ENCODE measurements at places on chromosomes 5 and 9.

- DNase-seq: no peak
These were observed 12.1 kb downstream of the TGFBI start for GRCh38 chr5:136040746-136041415.

GRCh38 chr5:3384531-3384930 lies 211.1 kb upstream of the IRX1 start:
- DNase-seq: no peak

GRCh38 chr5:123422433-123423277 lies 548 bp downstream of the CEP120 start:
- DNase-seq: no peak

DNA sequence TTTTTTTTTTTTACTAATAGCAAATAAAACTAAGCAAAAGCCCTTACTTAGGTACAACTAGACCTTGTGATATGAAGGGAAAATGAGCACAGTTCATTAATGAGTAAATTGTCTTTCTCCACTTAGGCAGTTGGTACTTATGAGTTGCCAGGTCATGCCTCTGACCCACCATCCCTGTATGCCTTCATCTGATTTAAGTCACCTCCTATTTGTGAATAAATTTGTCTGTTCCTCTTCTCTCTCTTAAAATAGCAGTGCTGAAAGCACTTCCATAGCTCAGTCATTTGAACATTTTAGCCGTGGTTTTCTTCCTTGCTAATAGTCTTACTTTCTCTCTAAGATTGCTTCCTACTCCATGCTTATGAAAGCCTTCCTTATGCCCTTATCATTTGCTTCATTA lies 61.4 kb downstream of the SLC44A1 start:
- DNase-seq: no peak

DNA sequence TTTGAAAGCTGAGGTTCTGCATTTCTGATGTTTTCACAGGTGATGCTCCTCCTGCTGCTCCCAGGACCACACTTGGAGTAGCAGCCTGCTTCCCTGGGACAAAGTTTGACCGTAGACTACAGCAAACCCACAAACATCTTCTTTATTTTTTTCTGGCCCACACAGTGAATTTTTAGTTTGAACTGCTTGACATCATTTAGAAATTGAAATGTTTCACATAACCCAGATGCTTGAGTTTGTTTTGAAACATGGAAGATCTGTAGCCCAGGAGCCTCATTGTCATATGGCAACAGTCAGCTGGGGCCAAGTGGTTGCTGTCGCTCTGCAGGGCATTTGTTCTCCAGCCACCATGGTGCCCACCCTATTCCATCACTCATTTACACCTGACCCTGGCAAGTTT lies 8.4 kb downstream of the SH3TC2 start:
- no peak for DNase-seq

- DNase-seq: peak; percentile 43
These were observed 2.6 kb downstream of the HDAC3 start for GRCh38 chr5:141633871-141634561.

DNA sequence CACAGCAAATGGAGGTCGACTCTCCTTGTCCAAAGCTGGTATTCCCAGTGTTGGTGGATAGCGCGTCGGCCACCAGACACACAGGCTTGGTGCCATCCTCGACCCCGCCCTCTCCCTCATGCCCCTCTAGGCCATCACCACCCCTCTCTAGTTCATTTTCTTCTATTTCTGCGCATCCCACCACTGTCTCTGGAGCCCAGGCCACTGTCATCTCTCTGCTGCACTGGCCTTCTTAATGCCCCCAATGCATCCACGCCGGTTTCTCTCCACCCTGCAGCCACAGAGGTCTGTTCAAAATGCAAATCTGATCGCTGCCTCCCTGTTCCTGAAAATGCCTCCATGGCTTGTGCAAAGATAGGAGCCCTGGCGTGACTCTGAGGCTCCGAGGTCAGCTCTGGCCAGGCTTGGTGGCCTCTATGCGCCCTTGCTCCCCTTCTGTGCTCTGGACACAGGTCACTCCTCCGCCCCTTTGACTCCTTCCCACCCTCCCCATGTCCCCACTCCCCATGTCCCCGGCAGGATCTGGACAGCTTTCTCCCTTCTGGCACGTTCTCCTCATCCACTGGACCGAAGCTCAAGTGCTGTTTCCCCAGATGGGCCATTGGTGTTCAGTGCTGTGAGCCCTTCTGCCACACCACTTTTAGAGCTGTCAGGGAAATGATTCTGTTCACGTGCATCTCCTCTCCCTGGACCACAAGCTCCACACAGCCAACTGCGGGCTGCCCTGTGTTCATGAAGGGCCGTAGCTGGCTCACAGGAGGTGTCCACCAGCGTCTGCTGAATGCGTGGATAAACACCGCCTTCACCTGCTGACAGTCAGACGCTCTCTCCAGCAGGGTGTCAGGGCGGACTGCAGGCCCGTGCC lies 59.5 kb upstream of the RNF130 start:
- DNase-seq: no peak

DNA sequence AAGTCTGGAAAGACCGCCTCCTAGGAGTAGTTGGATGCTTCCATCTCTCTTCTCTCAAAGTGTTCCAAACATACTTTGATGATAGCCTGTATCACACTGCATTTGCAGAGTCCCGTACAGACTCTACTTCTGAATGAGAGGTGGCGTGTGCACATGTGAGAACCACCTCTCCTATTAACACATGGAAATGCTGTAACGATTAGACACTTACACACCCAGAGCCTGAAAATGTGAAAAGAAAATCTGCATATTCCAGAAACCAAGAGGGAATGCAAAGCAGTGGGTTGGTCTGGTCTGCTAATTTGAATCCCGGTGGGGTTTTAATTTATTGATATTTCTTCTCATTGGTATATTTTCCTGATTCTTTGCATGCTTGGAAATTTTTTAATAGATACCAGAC lies 10.5 kb downstream of the UGCG start:
- DNase-seq: no peak

GRCh38 chr5:71891856-71892255 lies 172.8 kb downstream of the CARTPT start:
- no peak for DNase-seq

DNA sequence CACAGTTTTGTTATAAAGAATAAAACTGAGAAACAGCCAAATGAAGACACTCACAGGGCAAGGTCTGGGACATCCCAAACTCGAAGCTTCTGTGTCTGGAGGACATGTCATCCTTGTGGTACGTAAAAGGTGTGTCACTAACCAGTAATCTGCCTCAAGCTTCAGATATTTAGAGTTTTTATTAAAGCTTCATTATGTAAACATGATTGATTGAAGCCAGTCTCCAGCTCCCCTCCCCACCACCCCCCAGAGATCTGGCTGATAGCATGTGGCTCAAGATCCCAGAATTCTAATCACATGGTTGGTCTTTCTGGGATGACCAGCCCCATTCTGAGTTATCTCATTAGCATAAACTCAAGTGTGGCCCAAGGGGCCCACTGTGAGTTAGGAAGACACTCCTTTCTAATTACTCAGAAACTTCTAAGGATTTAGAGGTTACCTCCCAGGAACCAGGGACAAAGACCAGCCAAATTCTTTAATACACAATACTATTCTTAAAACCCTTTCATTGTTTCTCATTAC lies 31.4 kb upstream of the ERAP1 start:
- DNase-seq: no peak

GRCh38 chr9:108885643-108886348 lies 23.7 kb downstream of the ACTL7A start:
- peak; percentile 54 for DNase-seq

- DNase-seq: no peak
These were observed 11.6 kb downstream of the ANKHD1 start for GRCh38 chr5:140413230-140413629.

DNA sequence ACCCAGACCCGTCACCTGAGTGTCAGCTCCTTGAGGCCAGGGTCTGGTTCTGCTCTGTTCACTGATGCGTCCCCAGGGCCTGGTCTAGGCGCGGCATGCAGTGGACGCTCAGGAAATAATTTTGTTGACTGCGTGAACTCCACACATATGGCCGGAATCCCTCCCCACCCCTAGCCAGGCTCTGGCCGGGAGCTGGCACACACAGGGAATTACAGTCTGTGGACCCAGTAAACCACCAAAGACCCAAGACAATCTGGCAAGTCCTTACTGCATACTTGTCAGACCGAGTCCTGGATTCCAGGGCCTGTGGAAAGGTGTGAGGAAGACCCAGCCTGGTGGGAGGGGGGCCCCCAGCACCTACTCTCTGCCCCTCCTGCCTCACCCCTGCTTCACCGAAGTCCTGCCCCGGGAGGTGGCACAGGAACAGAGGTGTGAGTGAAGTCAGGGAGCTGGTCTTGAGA lies 113.0 kb upstream of the IER5L start:
- no peak for DNase-seq

DNA sequence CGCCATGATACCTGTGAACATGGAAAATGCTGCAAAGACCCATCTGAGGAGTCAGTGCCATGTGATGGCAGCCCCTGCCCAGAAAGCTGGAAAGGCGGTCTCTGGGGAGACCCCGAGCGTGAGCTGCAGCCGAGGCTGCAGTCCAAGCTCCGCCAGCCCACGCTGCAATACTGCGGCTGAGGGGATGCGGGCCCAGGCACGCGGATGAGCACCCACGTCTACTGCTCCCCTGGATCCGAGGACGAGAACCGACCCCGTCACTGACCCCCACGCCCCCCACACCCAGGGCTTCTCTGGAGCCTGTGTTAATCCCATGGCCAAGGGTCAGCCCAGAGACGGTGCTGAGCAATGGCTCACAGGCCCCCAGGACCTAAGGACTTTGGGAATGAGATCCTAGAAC lies 32.4 kb downstream of the SLC12A7 start:
- DNase-seq: no peak

DNA sequence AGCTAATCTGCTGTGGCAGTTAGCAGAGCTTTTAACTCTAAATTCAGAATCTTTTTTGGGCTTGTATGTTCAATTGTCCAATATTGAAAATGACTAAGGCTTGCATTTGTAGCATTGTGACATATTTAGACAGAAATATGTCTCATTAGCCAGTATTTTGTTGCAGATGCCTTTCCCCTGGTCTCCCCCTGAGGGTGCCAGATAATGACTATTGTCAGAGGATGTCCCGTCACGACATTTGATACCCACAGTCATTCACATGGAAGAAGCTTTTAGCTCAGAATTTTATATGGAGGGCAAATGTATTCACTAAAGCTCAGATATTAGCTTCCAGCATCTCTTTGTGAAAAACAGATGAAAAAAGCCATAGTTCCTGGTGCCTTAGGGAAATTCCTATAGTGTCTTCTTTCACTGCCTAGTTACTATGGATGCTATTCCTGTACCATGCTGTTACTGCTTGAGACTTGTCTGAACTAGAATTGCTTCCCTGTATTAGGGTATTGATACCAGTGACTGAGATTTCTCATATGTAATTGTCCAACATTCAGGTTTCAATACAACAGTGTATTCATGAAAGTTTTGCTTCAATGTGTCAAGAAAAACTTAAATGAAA lies 96.2 kb downstream of the CCDC192 start:
- no peak for DNase-seq

DNA sequence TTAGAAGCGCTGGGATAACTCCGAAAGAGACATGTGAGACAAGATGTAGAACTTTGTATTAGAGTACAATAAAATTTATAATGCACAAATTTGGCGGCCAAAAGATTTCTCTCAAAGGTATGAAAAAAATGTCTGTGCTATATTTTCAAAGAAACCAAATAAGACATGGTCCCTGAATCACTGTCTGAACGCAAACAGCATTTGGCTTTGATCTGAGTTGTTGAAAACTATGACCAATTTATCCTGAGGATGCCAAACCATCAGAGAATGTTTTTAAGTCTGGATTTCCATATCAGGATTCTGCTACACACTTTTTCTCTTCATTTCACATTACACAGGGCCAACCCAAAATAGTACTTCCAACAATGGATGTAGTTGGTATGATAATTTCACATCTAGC lies 9.9 kb upstream of the GLIS3 start:
- DNase-seq: no peak

GRCh38 chr9:127463911-127464310 lies 12.6 kb downstream of the LRSAM1 start:
- DNase-seq: no peak

All from activated CD4-positive, alpha-beta T cell treated with anti-CD3 and anti-CD28 coated beads, Interleukin-2, Interleukin-4, amounts not matched to agents 100 ng/mL and 50 ng/mL, durations not matched to agents 16 hours and 8 hours (primary cell).